ENCODE measurements at places on chromosomes 6 and 20.
A peak's percentile ranks its signal among the peaks of the same experiment; 100 is the strongest.

GRCh38 chr6:86192123-86192522, 549.4 kb upstream of the SYNCRIP start:
- DNase-seq, result no peak

GRCh38 chr6:68010936-68011335, 624.1 kb upstream of the ADGRB3 start:
- no peak for DNase-seq

DNA sequence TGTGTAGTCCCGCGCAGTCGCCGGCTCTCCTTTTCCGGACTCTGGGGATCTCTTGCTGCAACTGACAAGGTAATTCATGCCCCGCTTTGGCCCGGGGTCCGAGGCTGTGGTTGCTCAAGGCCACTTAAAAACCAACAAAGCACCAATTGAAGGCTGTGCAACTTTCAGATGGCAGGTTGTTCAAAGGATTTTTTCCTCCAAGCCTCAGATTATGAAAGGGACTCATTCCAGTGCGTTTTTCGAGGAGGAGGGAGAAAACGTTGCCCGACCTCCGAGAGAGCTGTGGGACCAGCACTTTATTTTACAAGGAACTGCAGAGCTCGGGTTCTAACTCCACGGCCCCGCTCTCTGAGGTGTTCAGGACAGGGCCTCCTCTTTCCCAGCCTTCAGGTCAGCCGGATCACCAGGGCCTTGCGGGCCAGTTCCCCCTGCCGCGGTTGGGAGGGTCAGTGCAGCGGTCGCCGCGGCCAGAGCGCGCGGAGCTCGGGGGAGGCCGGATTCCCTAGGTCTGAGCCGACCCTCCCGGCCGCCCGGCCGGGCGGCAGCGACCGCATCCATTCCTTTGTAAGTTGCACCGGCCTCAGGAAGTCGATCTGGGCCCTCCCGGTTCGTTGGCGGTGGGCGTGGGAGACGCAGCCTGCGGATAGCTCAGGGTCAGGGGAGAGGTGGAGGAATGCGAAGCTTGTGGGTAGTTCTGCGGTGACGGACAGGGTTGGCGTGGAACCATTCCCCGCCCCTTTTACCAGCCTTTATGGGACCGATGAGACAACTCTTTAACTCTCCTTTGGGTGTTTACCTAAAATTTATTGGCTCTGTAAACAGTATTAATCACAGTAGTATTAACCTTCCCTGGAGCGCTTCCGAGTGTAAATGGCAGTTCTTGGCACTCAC, 1.6 kb downstream of the UTRN start:
- no peak for DNase-seq

GRCh38 chr6:45171380-45171779, 156.8 kb upstream of the RUNX2 start:
- DNase-seq, result no peak

DNA sequence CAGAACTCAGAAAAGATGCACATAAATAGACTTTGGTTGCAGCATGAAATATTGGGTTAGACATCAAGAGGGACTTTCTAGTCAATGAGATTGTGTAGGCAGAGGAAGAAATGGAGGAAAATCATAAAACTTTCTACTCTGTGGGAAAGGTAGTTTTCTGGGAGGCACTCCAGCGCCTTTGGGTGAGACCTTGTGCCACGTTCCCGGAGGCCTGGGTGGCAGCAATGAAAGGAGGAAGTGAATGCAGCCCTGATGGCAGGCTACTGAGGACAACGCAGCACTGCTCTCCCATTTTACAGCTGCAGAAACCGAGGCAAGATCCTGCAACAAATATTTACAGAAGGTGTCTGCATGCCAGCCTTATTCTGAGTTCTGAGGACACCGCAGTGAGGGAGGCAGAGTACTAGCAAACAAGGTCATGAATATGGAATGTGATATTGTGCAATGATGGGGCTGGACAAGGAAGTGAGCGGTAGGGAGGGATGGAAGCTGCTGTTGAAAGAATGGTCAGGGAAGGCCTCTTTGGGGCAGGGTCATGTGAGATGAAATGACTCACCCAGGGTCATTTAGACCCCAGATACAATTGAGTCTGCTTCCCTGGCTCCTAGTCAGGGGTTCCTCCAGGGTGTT, 159.1 kb downstream of the TFAP2C start:
- no peak for DNase-seq

GRCh38 chr20:40982415-40983145, 46.0 kb upstream of the TOP1 start:
- DNase-seq, result no peak

- DNase-seq, result no peak
Observed at GRCh38 chr20:41172296-41173140, 35.2 kb downstream of the PLCG1 start.

DNA sequence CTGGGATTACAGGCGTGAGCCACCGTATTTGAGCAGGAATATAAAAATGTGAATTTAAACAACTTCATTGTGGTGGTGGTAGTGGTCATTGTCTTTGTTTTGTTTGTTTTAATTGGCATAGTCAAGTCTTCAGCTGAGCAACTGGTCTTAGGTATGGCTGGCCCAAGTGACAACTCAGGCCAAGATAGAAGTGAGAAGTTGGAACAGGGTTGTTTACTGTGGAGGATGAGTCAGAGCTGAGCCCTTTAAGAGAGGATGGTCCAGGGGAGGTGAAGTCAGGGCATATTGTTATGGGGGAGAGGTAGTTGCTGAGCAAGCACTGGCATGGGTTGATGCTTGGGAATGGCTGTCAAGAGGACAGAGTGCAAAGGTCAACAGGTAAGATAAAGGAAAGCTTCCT, 308.2 kb downstream of the FARS2 start:
- no peak for DNase-seq

- no peak for DNase-seq
Observed at GRCh38 chr6:56986611-56987010, 31.7 kb downstream of the BEND6 start.

DNA sequence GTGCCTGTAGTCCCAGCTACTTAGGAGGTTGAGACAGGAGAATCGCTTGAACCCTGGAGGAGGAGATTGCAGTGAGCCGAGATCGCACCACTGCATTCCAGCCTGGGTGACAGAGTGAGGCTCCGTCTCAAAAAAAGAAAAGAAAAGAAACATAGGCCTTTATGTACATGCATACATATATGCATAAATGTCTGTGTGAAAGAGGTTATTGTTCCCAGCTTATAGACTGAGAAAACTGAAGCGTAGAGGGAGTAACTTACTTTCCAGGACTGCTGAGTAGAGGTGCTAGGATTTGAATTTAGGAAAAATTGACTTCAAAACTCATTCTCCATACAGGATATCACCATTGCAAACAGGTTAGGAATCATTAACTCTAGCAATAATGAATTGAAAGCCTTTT, 32.0 kb downstream of the CTNNBL1 start:
- DNase-seq, result no peak

DNA sequence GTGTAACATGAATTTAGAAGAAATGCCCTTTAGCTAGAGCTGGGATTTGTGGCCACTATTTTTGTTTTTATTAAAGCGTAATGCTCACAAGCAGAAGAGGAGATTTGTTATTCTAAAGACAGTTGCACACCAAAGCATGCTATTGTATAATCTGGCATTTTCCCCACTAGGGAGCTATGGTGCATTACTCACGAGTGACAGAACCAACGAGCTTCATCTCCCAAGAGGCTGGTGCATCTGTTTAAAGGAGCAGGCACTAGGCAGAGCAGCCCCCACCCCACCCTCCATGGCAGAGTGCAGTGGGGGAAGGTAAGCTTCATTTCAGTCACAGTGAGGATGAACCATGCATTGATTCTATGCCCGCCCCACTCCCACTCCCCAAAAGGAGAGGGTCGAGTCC, 287.3 kb upstream of the TSHZ2 start:
- DNase-seq, result no peak

DNA sequence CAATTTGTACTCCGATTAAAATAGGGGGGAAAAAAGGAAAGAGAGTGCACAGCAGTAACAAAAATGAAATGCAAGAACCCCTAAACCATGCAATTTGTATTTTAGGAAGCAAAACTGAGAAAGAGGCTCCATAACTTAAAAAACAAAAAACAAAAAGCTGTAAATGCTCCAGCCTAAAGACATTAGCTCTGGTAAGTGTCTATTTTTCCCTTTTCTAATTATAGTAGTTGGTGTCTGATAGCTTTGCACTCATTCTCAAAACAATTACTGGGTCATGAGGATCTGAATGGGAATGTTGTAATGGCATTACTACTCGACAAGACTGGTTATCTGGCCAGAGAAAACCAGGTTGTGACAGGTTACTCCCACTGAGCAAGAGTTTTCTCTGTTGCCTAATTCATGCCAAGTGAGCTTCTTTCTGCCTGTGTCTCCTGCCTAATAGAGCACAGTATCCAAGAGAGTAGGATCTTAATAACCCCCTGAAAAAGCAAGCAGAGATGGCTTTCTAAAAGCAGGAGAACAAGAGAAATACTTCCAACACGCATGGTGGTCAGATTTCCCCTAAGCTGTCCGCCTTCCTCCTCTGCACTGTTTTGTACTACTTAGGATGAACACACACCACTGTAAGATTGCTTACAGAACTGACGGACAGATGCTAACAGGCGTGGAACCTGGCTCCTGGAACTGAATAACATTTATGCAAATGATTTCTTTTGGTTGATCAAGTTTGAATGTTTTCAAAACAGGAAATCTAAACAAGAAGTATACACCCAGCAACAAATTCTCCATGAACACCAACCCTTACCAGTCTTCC, 86.4 kb downstream of the FKBP5 start:
- DNase-seq, result peak; percentile 38

DNA sequence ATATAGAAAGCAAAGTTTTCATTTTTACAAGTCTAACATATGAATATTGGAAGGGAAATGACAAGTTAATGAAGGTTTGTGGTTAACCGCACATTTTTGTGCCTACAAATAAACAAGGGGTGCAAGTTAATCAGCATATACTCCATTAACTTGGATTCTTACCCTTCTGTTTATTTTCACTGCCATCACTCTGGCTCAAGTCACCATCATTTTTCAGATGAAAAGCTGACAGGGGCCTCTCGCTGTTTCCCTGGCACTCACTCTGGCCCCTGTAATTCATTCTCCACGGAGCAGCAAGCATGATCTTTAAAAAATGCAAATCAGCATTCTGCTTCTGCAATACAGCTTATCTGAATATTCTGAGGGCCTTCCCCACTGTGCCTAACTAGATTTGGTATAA, 29.8 kb downstream of the APCDD1L start:
- no peak for DNase-seq

GRCh38 chr20:25296094-25297093, 48.5 kb downstream of the PYGB start:
- DNase-seq, result peak; percentile 10

- DNase-seq, result no peak
Observed at GRCh38 chr6:102660303-102660702, 1266.8 kb downstream of the GRIK2 start.

- DNase-seq, result no peak
Observed at GRCh38 chr20:1998715-1999114, 4.9 kb upstream of the PDYN start.

DNA sequence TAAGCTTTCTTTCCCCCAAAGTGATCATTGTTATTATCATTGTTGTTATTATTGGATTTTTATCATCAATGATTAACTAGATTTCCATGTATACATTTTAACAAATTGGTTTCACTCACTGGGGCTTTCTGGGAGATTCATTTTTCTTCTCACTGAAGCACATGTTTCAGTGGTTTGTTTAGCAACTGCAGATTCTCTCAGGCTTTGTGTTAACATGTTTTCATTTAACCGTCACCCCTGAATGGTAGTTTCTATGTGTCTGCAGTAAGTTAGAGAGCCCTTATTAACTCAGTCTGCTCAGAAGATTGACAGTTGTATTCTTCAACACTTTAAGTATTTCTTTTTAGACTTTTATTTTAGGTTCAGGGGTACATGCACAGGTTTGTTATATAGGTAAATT, 12.4 kb downstream of the ZKSCAN4 start:
- no peak for DNase-seq

DNA sequence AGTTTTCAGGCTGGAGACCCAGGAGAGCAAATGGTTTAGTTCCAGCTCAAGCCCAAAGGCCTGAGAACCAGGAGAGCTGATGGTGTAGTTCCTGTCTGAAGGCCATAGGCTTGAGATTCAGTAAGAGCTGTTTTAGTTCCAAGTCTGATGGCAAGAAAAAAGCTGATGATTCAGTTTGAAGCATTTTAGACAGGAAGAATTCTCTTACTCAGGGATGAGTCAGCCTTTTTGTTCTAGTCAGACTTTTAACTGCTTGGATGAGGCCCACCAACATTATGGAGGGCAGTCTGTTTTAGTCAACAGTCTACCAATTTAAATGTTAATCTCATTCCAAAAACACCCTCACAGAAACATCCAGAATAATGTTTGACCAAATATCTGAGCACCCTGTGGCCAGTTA, 2.5 kb downstream of the ZSCAN26 start:
- no peak for DNase-seq

GRCh38 chr6:154508573-154509375, 1.7 kb downstream of the CNKSR3 start:
- DNase-seq, result no peak

DNA sequence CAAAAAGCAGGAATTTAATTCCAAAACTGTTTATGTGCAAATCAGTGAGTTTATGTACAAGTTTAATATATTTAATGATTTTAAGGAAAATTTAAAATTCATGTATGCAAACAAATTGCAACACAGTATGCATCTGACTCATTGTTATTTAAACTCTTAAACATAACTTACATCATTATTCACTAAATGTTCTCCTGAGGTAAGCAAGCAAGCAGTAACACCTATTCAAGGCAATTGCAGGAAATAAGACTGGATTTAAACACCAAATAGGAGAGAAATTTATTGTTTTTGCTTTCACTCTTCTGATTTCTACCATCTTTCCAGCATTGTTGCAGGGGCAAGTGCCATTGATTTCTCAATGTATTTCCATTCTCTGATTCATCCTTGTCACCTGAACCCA, 239.5 kb downstream of the TFAP2A start:
- DNase-seq, result no peak

GRCh38 chr6:30207619-30208295, 5.4 kb downstream of the TRIM26 start:
- DNase-seq, result no peak

GRCh38 chr6:139965393-139965792, 590.9 kb upstream of the CITED2 start:
- DNase-seq, result no peak

GRCh38 chr6:43774776-43775534, 4.9 kb downstream of the VEGFA start:
- DNase-seq, result peak; percentile 37

GRCh38 chr20:21548390-21549035, 34.6 kb upstream of the NKX2-2 start:
- DNase-seq, result peak; percentile 73

- DNase-seq, result no peak
Observed at GRCh38 chr6:106692819-106693208, 63.4 kb downstream of the QRSL1 start.
